ENCODE measurements at places on chromosomes 1 and 21.
A peak's percentile ranks its signal among the peaks of the same experiment; 100 is the strongest.

- DNase-seq = no peak
Measured at GRCh38 chr1:168907053-168907452, 178.0 kb upstream of the DPT start.

DNA sequence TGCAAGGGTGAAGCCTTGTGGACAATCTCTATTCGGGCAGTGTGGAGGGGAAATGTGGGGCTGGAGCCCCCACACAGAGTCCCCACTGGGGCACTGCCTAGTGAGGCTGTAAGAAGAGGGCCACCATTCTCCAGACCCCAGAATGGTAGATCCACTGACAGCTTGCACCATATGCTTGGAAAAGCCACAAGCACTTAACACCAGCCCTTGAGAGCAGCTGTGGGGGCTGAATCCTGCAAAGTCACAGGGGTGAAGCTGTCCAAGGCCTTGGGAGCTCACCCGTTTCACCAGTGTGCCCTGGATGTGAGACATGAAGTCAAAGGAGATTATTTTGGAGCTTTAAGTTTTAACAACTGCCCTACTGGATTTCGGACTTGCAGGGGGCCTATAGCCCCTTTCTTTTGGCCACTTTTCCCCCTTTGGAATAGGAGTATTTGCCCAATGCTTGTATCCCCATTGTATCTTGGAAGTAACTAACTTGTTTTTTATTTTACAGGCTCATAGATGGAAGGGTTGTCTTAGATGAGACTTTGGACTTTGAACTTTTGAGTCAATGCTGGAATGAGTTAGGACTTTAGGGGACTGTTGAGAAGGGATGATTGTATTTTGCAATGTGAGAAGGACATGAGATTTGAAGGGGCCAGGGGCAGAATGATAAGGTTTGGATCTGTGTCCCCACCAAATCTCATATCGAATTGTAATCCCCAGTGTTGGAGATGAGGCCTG is 16.3 kb upstream of the COL6A1 start:
- no peak for DNase-seq

GRCh38 chr1:63269571-63269970 is 52.8 kb upstream of the FOXD3 start:
- no peak for DNase-seq

DNA sequence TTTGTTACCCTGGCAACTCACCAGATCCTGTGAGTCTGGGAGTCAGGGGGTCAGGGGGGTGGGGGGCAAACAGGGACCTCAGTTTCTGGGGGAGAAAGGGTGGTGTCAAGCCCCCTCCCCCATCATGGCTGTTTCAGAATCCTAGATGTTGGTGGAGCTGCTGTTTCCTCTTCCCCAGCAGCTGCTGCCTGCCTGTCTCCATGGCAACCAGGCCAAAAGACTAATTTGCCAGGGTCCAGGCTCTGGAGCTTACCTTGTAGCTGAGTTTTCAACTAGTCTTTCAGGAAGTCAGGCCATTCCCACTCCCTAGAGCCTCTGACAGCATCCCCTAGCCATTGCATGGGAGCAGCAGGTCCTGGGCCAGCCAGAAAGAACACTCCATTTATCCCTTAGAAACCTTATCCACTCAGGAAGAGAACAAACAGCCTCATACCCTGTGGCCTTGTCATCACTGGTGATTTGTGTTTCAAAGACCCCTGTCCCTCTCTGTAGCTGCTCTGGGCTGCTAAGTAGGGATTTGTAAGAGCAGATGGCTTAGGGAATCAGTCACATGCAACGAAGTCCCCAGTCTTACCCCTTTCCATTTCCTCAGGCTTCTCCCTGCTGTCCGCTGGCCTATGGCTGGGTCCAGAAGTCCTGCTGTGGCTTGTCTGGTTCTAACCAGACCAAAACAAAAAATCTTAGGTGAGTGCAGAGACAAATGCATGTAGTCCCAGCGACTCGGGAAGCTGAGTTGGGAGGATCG is 21.5 kb upstream of the STMN1 start:
- no peak for DNase-seq

GRCh38 chr1:160607672-160608032 is 28.4 kb upstream of the CD84 start:
- no peak for DNase-seq

GRCh38 chr1:168843401-168843800 is 114.4 kb upstream of the DPT start:
- no peak for DNase-seq

DNA sequence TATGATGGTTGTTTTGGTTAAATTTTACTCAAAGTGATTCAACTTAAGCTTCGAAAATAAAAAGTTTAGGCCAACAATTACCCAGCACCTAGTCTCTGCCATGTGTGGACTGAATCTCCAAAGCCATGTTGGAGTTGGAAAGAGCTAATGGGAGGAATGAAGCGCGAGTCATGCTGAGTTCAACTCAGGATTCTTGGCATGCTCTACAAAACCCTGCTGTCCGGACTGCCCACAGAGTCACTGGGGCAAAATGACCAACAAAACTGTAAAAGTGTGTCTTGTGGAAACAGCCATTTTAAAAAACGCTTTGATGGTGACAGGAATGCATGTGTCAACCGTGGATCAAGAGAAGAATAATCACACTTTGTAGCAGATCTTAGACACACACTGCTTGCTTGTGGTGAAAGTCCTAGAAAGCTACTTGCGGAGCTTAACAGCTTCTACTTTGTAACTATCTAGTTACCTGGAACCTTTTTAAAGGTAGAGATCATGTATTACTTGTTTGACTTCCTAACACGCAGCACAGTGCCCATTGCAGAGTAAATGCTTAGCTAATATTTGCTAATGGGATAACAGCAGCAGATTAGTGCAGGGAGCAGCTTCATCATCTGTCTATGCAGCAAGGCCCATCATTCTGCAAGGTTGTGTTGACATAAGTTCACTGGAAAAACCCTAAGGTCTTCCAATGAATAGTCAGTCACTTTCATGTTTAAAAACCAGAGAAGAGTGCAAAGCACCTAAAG is 7.0 kb upstream of the GBP6 start:
- no peak for DNase-seq

- DNase-seq = no peak
Measured at GRCh38 chr1:14740016-14740415, 141.5 kb downstream of the KAZN start.

- DNase-seq = peak; percentile 53
Measured at GRCh38 chr1:226201029-226201593, 14.6 kb upstream of the ACBD3 start.

- no peak for DNase-seq
Measured at GRCh38 chr1:184493987-184494388, 107.2 kb downstream of the C1orf21 start.

DNA sequence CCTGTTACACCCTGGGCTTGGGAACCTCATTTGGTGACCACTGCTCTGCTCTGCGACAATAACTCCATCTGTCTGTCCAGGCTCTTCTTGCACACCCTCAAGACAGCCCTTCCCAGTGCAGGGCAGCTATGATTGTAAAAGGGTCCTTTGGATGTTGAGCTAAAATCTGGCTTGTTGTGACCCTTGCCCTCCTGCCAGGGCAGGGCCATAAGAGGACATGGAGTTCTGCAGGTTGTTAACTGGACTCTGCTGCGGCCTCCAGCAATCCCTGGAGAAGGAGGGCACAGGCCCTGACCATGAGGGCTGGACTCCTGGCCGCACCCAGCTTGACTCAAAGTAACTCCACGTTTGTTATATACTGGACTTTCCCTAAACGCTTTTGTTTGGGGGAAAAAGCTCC is 41.2 kb downstream of the DHCR24 start:
- DNase-seq = no peak

DNA sequence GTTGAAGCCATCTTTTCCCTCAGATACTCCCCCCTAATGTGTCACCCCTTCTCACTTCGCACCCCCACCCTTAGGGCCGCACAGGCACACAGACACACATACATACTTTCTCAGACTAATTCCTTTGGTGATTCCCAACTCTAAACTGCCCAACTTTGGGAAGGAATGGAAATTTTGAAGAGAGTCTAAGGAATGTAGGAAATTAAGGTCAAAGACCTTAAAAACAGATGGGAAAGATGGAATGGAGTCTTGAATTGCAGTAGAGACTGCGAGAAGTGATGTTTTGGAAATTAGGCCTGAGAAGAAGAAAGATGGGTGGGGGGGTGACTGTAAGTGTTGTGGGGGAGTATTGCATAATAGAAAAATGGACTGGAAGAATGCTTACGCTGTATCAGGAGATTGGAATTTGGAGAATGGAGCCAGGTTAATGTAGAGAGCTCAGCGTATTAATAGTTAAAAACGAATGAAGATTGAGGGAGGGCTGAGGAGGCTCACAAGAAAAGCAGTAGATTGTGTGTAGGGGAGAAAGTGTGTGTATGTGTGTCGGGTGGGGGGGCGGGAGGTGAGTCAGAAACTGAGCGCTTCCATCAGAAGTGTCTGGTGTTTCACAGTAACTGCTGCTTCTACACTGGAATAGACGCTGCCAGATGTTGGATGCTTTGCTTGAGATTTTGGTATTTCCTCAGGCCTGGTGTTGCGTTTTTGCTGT is 1.7 kb downstream of the PIP5K1A start:
- peak; percentile 26 for DNase-seq

DNA sequence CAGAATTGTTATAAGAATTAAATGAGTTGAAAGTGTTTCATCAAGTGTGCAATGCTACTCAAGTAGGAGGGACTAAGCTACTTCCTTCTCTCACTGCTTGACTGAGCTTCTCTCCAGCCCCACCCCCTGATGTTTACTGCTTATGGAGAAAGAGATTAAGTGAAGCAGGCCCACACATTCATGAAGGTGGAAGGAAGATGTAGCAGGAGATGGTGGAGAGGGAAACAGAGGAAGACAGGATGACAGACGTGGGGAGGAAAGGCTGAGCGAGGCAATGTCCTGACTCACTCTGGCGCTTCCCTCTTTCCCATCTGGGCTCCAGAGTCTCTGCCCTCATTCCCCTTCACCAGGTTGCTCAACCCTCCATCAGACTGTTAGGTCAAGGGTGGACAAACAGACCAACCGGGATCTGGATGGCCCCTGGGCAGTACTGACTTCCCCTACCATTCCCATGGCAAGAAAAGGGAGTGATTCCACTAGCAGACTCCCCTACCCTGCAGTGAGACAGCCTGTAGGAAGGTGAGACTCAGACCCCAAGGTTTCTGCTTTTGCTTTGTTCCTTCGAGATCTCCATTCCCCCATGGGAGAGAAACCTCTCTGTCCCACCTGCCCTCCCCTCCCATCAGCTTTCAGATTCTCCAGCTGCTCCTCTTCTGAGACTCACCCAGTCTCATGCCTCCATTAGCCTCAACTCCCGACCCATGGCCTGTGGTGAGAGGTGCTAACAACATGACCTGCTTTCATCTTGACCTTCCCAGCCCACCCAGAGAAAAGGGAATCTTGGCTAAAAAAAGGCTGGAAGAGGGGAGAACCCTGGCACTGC is 3.1 kb upstream of the ARHGEF2 start:
- peak; percentile 69 for DNase-seq

- no peak for DNase-seq
Measured at GRCh38 chr1:215987092-215987875, 420.2 kb downstream of the KCTD3 start.

- DNase-seq = no peak
Measured at GRCh38 chr1:50452700-50453099, 29.5 kb upstream of the DMRTA2 start.

GRCh38 chr1:57819893-57820292 is 396.0 kb upstream of the DAB1 start:
- DNase-seq = no peak

- DNase-seq = peak; percentile 27
Measured at GRCh38 chr1:110243146-110243545, 33.0 kb downstream of the KCNC4 start.

DNA sequence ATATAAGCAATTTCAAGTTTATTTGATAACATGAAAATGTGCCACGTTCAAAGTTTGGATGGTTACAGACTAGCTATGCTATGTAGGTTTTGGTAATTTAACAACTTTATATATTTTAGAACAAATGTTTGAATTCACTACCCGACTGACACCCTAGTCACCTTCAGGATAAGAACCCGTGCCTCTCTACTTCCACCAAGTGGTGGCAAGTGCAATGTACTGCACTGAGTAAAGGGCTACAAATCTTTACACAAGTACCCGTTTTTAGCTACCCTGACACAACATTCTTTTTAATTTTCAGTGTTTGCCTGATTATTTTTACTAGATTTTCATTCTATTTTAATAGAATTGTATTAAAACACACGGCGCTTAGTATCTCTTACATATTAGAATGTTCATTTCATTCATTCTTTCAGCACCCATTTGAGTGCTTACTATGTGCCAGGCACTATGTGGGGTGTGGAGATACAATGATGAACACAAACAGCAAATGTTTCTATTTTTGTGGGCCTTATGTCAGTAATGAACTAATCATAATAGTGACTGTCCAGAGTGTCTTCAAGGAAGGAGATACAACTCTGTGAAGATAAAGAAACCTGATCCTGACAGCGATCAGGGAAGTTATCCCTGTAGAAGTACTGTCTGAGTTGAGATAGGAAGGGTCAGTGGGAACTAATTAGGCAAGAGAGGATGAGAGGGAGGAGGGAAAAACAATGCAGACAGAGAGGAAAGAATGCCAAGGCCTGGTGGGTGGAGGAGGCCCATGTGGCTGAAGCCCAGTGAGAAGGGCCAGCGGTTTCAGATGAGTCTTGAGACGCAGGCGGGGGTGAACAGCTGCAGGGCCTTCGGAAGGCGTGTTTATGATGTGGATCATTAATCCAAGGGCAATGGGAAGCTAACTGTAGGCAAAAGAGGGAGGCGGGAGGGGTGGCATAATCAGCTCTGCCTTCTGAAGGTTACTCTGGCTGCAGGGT is 3.8 kb downstream of the LCA5L start:
- DNase-seq = peak; percentile 62

- no peak for DNase-seq
Measured at GRCh38 chr1:38534473-38534823, 325.1 kb downstream of the RRAGC start.

DNA sequence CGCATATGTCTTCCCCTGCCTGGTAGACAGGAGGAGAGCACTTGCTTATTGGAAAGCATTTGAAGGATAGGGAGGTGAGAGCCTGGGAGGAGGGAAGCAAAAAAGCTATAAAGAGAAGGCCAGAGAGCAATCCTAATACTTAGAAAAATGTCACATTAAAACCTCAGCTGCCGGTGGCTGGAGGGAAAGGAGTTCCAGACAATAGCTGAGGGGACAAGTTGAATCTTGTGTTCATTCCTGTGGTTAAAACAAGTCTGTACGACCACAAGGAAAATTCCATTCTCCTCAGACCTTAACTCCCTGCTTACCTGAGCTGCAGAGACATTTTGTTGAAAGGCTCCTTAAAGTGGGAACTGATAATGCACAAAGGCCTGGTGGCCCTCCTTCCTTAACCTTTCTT is 218.8 kb upstream of the CAMK1G start:
- no peak for DNase-seq

- no peak for DNase-seq
Measured at GRCh38 chr1:11912000-11912399, 14.2 kb downstream of the KIAA2013 start.

DNA sequence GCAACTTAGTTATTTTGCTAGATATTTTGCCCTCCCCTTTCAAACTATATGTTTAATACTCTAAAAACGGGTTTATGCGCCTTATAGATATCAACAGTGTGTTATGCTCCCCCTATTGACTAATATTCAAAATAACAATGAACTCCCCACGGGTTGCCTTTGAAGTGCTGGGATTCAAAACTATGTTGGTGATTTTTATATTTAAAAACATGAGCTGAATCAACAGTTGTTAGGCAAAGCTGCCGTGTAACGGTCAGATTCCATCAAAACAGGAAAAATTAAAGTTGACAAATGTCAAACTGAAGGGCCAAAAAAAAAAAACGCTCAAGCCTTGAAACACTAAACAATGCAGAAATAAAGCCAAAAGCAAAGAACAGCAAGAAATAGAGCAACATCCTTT is 2.5 kb downstream of the TGFBR3 start:
- peak; percentile 39 for DNase-seq

- DNase-seq = no peak
Measured at GRCh38 chr1:11299225-11299574, 26.2 kb downstream of the UBIAD1 start.

GRCh38 chr1:199875337-199875736 is 152.2 kb upstream of the NR5A2 start:
- DNase-seq = no peak

Measured in GM12865 (cell line).